ENCODE measurements at places on chromosomes 5 and 9. TPM values are rescaled to one million over a fixed set of nuclear protein-coding genes. Genes with fewer than 3 reads are reported as not detected.

GRCh38 chr5:175895686-175896102 is 24.3 kb downstream of the CPLX2 start:
- DNase-seq: no peak

GRCh38 chr9:102479191-102479590 is 515.9 kb upstream of the CYLC2 start:
- no peak for DNase-seq

DNA sequence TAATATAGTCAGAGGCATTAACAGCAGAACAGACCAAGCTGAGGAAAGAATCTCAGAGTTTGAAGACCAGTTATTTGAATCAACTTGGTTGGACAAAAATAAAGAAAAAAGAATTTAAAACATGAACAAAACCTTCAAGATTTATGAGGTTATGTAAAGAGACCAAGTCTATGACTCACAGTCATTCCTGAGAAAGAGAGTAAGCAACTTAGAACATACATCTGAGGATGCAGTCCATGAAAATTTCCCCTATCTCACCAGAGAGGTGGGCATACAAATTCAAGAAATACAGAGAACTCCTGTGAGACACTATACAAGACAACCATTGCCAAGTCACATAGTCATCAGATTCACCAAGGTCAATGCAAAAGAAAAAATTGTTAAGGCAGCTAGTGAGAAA is 17.4 kb upstream of the C9orf72 start:
- no peak for DNase-seq

DNA sequence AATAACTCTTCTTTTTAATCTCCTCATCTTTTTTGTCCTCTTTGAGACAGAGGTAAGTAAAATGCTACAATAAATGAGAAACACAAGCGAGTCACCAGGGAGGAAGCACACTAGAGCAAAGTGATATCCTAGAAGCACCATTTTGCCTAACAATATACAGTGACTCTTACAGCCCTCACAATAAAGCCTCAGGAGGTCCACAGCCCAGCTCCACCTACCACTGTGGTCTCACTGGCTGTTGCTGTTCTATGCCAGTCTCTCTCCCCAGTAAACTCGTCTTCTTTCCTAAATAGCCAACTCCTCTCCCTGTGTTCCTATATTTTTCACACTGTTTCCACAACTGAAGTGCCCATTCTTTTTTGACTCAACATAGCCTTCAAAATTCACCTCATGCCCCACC is 44.3 kb downstream of the TNFSF15 start:
- DNase-seq: no peak

- DNase-seq: no peak
Measured at GRCh38 chr5:127961006-127961762, 122.4 kb upstream of the SLC12A2 start.

GRCh38 chr5:179530069-179530998 is 20.0 kb upstream of the RUFY1 start:
- DNase-seq: no peak

- DNase-seq: no peak
Measured at GRCh38 chr5:43044181-43044914, 4.2 kb upstream of the ANXA2R start.

GRCh38 chr5:162485666-162486292 is 418.2 kb downstream of the GABRG2 start:
- DNase-seq: no peak

- no peak for DNase-seq
Measured at GRCh38 chr9:110404473-110404872, 66.8 kb upstream of the TXNDC8 start.

DNA sequence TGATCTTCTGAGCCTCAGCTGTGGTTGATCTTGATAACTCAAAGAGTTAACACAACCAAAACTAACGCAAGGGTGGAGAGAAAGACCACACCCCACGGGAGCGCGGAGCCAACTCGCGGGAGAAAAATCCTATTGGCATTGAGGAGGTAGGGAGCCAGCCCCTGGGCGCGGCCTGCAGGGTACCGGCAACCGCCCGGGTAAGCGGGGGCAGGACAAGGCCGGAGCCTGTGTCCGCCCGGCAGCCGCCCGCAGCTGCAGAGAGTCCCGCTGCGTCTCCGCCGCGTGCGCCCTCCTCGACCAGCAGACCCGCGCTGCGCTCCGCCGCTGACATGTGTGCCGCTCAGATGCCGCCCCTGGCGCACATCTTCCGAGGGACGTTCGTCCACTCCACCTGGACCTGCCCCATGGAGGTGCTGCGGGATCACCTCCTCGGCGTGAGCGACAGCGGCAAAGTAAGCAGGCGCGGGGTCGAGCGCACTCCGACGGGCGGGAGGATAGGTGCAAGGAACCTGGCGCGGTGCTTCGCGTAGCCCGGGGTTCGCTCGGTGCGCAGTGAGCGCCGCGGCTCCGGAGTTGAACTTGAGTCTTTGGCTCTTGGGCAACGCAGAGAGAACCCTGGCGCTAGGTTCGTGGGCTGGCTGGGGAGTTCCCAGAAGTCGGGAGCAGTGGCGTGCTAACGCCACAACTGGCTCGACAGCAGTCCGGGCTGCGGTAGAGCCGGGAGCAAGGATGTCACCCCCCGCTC is at the start of gene GDA:
TSS of gene GDA (plus strand) at position 210 of the 745 bp plus-strand sequence. CDS start at position 330, 120 bp downstream.
- no peak for DNase-seq

GRCh38 chr5:64790210-64790609 is 21.5 kb downstream of the CWC27 start:
- no peak for DNase-seq

GRCh38 chr9:98807070-98807813 is at the start of gene GALNT12:
Gene GALNT12 (plus strand): TSS chr9:98807670. CDS start chr9:98807699, 29 bp downstream.
- no peak for DNase-seq

DNA sequence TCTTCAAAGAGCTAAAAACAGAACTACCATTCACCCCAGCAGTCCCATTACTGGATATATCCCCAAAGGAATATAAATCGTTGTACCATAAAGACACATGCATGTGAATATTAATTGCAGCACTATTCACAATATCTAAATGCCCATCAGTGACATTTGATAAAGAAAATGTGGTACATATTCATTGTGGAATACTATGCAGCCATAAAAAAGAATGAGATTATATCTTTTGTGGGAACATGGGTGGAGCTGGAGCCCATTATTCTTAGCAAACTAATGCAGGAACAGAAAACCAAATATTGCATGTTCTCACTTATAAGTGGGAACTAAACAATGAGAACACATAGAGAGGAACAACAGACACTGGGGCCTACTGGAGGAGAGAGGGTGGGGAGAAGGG is 38.7 kb downstream of the FCHO2 start:
- no peak for DNase-seq

Gene IFNA21
- polyA plus RNA-seq: not detected

Gene TXNDC8
- not detected for polyA plus RNA-seq

Gene GRXCR2
- not detected for polyA plus RNA-seq

Gene GABRA1
- not detected for polyA plus RNA-seq

Gene SLC6A19
- polyA plus RNA-seq: not detected

Gene CDH9
- polyA plus RNA-seq: not detected

Gene CEP72
- 0.91 TPM for polyA plus RNA-seq

Gene SHC3
- 4.3 TPM for polyA plus RNA-seq

Gene TRIM36
- polyA plus RNA-seq: 0.06 TPM

All from AG04450 (cell line).